ENCODE measurements at places on chromosomes 1 and 21.

DNA sequence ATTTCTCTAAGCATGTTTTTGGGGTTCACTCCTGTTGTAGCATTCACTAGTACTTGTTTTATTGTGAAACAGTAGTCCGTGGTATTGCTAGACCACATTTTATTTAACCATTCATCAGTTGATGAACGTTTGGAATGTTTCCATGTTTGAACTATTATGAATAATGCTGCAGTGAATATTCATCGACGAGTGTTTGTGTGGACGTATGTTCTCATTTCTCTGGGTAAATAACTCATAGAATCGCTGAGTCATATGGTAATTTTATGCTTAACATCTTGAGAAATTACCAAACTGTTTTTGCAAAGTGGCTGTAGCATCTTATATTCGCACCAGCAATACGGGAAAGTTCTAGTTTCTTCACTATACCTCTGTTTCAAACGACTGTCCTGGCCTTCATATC is 28.0 kb upstream of the KAZN start:
- DNase-seq: no peak

- no peak for DNase-seq
Observed at GRCh38 chr1:22788254-22788661, 77.6 kb downstream of the EPHB2 start.

GRCh38 chr1:42735477-42736105 is 4.4 kb downstream of the CLDN19 start:
- DNase-seq: no peak

- DNase-seq: no peak
Observed at GRCh38 chr1:78913950-78914349, 92.6 kb downstream of the ADGRL4 start.

DNA sequence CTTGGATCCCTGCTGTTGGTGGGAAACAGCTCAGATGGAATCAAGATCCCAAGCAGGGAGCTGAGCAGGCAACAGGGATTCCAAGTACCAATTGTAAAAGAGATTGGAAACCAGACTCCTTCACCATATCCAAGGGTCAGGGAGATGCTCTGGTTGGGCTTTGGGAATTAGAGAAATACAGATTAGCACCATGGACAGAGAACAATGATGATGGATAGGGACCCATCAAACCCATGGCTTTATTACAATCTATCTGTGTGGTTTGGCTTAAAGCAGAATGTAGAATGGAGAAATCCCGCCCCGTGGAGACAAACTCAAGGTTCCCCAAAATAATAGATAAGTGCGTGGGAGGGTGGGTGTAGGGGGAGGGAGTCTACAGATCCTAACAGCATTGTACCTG is 120.7 kb upstream of the CSF3R start:
- DNase-seq: no peak

DNA sequence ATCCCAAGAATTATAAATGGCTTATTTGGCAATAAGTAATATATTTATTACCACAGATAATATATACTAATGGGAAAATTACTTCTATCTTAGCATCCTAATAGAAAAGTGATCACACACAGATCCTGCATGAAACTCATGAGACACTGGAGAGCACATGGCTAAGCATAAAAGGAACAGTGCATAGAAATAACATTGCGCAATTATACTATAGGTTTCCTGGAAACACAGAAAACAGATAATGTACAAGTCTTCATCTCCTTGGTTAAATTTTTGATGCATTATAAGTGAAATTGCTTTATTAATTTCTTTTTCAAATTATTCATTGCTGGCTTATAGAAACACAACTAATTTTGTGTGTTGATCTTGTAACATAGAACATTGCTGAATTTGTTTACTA is 210.4 kb downstream of the USH2A start:
- DNase-seq: no peak

- no peak for DNase-seq
Observed at GRCh38 chr1:175124861-175125260, 57.2 kb downstream of the TNN start.

- DNase-seq: no peak
Observed at GRCh38 chr1:173430677-173431303, 46.3 kb upstream of the PRDX6 start.

DNA sequence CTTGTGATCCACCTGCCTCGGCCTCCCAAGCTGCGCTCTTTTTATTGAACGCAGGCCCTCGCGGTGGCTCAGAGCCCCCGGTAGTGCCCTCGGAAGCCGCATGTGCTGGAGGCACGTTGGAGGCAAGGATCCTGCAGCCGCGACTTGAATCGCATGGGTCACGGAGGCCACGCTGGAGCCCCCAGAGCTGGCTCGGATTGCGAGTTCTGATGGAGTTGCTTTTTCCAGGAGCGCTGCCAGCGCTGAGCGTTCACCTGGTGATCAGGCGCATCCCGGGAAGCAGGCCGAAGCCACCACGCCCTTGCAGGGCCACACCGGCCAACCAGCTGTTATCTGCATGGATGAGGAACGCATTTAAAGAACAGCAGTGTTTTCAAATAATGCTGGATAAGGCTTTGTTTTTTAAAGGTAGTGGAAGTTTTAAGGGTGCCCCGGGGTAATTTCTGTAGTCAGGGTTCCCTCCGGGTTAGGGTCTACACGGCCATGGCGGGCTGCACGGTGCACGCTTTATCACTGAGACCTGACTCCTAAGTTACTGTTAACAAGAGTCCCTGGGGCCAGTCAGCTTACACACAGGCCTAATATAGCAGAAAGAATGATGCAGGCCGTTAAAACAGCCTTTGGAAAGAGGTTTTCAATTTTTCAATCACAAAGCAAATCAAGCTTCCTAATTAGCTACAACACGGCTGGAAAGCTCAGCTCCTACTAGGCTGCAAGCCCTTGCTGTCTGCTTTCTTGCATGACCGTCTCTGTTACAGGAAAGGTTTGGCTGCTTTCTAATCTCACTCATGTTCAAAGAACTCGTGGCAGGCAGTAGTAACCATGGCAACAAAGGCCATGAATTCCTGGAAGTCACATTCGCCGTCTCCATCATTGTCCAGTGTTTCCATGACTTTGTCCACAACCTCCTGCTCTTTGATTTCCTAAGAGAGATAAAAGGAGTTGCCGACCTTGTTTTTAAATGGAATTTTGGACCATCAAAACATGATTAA is 6.0 kb downstream of the S100B start:
- DNase-seq: no peak

GRCh38 chr21:34336756-34337391 is 26.9 kb upstream of the KCNE2 start:
- no peak for DNase-seq

GRCh38 chr1:201552941-201553351 is 14.0 kb downstream of the NAV1 start:
- no peak for DNase-seq

- DNase-seq: no peak
Observed at GRCh38 chr1:11158291-11158690, 30.9 kb upstream of the ANGPTL7 start.

DNA sequence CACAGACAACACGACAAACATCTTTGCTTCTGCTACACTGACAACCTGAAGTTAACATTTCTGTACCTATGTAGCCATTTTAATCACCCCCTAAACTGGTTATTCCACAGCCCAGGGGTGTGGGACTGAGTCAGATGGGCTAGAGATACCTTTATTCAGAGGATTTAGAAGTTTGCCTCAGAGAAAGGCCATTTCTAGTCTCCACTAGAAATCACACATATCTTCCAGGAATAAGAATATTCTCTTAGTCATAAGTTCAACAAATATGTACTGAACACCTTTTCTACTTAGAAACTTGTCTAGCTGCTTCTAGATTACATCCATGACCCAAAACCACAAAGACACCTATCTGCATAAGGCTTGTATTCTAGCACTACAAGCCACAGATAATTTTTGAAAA is 38.8 kb downstream of the ERG start:
- DNase-seq: no peak

DNA sequence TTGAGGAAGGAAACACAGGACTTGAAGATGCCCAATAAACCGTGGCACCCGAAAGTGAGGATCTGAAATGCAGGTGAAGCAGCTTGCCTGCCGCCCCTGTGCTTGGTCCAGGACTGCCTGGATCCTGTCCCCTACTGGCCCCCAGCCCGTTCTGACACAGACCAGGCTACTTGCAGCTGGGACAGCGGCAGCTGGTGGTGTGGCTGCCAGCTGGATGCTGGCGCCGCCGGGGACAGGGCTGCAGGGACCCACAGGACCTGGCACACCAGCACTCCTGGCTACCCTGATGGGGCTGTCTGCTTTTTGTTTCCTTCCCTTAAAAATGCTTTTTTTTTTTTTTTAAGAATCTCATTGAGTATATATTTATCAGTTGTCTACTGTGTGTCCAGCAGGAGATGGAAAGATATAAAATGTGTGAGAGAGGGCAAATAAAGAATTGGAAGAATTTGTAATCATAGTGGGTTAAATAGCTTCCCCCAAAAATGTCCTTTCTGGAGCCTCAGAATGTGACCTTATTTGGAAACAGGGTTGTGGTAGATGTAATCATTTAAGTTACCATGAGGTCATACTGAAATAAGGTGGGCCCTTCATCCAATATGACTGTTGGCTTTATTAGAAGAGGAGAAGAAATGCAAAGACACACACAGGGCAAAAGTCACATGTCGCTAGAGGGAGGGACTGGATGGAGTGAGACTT is 165.6 kb downstream of the DSCAM start:
- DNase-seq: no peak

DNA sequence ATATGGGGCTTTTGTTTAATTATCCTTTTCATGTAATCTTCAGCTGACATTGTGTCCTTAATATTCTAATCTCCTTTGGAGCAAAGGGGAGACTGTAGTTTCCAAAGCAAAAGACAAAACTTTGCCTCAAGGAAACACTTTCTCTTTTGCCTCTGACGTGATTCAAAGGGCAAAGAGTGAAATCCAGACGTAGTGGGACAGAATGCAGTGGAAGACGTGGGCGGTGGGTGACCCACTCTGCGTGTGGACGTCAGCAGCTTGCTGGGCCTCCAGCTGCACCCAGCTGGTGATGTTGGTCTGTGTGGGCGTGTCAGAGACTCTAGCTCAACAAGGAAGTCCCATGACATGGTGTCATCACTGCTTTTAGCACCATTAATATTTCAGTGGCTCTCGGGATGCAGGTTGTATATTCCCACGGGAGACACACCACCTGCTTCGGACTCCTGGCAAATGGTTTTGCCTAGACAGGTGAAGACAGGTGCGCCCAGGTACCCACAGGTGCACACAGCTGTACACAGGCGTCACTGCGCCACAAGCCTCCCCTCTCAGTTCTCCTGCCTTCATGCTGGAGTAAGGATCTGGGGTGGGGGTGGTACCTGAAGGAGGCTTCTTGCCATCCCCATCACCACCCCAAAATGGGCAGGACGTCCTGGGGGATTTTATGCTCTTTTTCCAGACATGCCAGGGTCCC is 292.1 kb upstream of the VAMP3 start:
- peak; percentile 68 for DNase-seq

- DNase-seq: no peak
Observed at GRCh38 chr1:16055613-16056520, 12.3 kb downstream of the CLCNKB start.

DNA sequence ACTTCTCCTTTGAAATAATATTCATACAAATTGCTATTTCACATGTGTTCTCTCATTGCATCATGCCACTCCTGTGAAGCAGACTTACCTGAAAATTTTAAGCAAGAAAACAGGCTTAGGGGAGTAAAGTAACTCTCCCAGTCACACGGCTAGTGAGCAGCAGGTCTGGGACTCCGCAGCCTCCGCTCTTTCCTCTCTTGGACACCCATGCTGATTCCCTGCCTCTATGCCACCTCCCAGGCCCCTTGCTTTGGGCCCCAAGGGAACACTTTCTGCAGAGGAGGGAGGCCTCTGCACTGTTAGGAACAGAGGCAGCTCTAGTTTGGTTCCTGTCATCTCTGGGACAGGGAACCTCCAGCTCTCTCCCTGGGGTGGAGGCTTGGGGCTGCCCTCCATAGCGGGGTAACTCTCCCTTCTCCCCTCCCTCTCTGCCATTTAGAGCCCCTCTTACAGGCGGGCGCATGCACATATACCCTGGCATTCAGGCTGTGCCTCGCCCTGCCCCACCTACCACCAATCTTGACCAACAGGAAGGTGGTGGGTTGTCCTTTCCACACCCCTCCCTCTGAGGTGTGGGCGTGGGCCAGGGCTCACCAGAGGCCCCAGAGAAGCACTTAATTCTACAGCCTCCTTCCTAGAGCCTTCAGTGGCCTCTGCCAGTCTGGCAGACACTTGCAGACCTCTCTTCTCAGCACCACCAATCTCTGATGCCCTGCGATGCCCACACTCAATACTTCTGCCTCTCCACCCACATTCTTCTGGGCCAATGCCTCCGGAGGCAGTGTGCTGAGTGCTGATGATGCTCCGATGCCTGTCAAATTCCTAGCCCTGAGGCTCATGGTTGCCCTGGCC is at the start of gene RXFP4:
RXFP4 (plus strand) TSS at position 646 of the 852 bp plus-strand sequence; CDS start at position 718, 72 bp downstream.
- DNase-seq: peak; percentile 79

- no peak for DNase-seq
Observed at GRCh38 chr1:13623021-13623637, 39.5 kb downstream of the PDPN start.

DNA sequence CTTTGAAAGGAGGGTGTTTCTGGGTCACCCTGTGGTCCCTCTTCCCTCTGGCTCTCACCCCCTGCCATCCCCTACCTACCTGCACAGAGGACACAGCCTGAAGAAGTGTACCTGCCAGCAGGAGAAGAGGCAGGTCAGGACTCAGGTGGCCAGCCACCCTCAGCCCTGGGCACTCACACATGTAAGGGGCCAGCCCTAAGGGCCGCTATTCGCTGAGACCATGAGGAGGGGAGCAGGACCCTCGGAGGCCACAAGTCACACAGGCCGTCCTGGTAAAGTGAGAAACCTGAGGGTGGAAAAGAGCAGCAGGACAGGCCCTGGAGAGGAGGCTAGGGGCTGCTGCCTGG is 1.2 kb downstream of the ZNF692 start:
- DNase-seq: no peak

GRCh38 chr1:89633248-89633799 is 404 bp downstream of the LRRC8C start:
- peak; percentile 56 for DNase-seq

DNA sequence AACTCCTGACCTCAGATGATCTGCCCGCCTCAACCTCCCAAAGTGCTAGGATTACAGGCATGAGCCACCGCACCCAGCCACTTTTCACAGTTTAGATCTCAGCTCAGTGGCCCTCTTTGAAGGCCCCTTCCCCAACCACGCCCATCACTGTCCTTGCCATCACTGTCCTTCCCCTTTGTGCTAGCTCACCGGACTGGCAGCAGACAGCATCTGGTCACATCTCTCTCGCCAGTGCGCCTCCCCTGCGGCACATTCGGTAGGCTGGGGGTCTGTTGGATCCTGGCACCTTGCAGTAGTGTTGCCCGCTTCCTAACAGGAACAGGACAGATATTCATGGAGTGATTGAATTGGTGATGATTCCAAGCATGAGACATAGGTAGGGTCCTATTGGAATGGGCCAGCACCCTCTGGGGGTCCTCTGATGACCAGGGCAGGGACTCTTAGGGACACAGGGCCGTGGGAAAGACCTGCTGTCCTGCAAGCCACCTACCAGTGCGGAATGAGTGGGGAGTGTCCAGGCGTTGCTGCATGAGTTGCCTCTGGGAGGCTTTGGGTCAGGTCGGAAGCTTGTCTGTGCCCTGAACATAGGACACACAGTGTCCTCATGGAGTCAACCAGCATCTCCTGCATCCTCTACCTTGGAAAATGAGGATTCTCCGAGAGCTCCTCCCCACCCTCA is 178.8 kb upstream of the VAMP3 start:
- DNase-seq: no peak

- no peak for DNase-seq
Observed at GRCh38 chr1:38827318-38827717, 32.3 kb downstream of the RRAGC start.

Data from upper lobe of left lung (tissue), 6 donors.